Osteocyte (in vitro differentiated cells): ENCODE measurements at places on chromosomes 6 and 20.

DNA sequence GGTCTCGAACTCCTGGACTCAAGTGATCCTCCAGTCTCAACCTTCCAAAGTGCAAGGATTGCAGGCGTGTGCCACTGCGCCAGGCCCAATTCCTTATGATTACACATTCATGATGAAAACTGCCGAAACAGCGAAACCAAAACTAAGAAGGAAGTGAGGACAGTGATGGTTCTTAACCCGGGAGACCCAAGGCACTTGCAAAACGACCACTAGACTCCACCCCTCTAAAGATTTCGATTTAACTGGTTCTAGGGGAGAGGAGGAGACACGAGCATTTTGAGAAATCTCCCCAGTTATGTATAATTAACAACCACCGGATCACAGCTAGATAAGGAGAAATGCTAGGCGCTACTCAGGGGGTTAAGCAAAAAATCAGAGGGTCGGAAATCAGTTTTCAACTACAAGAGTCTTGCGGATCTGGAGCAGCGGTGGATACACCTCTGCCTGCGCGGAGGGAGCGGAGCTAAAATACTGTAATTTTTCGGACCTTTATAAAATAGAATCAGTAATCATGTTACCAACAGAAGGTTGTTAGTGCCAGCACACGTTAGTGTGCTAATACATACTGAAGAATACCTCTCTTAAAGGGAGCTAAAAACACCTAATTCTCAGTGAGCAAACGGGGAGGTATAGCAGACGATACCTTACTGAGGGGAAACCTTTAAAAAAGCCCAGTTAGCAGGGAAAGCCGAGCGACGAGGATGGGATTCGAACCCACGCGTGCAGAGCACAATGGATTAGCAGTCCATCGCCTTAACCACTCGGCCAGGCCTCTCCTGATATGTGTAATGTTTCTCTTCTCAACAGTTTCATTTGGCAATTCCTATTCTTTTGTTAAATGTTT is 60.0 kb upstream of the BTN3A2 start:
- DNase-seq: peak; percentile 89

- no peak for DNase-seq
Measured at GRCh38 chr6:66897576-66897975, 1190.5 kb upstream of the EYS start.

DNA sequence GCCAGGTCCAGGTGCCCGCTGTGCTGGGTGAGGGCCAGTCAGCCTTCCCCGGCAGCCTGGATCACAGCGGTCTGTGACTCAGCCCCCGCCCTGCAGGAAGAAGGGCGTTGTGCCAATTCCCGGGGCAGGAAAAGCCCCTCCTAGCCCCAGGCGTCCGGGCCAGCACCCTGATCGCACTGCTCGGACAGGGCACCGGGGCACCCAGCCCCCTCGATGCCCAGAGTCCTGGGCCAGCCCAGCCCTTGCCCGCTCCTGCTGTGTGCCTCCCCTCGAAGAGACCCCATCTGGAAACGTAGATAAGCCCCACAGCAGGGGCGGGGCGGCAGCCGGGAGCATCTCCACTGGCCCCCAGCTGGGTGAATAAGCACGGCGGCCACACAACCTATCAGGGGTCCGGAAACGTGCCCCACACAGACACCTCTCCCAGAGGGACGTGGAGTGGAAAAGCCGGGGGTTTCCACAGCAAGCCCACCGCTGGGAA is 9.9 kb downstream of the LAMA5 start:
- DNase-seq: no peak

- no peak for DNase-seq
Measured at GRCh38 chr20:15682690-15683089, 890.6 kb downstream of the KIF16B start.

GRCh38 chr6:128347123-128347522 is 173.3 kb downstream of the PTPRK start:
- no peak for DNase-seq

DNA sequence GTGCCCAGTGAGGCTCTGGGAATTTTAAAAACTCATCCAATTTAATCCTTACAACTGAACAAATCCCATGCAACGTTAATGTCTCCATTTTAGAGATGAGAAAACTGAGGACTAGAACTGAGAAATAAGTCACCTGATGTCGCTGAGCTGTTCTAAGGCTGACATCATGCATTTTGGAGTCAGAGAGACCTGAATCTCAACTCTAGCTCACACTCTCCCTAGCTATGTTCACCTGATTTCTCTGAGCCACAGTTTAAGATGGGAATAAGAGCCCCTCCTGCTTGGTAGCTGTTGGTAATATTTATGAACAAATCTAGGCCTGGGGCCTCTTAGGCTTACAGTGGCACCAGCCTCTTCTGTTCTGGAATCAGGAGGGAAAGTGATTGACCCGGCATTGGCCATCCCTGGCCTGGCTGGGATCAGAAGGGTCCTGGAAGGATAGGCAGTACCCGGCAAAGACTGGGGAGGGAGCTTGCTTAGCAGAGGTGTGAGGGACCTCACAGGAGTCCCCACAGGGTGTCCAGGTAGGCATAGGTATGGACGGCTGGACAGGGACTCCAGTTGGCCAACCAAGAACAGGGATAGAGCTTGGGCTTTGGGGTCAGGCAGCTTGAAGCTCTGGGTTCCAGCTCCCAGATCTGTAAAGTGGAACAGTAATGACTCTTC is 18.8 kb upstream of the CSNK2A1 start:
- no peak for DNase-seq

DNA sequence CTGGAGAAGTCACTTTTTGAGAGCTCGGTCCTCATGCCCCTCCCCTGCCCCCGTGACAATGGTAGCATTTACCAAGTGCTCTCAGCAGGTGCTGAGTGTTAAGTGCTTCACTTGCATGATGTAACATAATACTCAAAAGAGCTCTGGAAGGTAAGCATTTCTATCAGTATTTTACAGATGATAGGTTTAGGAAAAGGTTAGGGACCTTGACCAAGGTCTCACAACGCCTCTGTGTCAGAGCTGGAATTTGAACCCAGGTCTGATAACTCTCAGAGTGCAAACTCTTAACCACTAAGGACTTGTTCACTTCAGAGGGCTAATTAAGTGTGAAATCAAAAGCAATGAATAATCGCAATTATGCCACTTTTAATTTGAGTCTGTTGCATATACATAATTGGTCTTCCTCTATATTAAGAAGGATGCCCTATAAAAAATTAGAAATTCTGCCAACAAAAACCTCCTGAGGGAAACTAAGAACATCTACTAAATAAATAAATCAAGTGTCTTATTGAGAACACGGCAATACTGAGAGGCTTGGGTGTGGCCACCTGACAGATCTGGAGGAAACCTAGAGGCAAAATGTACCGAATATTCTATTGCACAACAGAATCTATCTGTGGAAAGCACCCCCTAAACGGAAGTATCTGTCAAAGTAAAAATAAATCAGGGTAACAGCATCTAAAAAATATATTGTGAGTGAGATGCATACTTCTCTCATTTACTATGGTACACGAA is 109.8 kb downstream of the BACH2 start:
- no peak for DNase-seq

- DNase-seq: no peak
Measured at GRCh38 chr20:42779216-42779615, 410.5 kb downstream of the PTPRT start.

DNA sequence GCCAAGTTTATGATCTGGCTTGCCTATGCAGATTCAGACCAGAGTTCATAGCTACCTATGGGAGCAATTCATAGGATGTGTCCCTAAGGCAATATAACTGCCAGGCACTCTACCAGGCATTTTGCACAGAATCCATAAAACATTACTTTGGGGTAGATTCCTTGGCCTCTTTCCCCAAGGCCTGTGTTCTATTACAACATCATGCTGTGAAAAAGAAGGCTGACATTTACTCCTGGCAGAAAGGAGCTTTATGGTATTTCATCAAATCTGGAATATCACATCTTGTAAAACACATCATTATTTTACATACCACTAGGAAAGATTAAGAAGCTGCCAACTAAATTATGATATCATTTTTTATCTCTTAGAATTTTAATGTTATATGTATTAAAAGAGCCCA is 287.0 kb upstream of the MARCKS start:
- DNase-seq: no peak

- DNase-seq: no peak
Measured at GRCh38 chr6:35046103-35046502, 95.0 kb downstream of the TCP11 start.

DNA sequence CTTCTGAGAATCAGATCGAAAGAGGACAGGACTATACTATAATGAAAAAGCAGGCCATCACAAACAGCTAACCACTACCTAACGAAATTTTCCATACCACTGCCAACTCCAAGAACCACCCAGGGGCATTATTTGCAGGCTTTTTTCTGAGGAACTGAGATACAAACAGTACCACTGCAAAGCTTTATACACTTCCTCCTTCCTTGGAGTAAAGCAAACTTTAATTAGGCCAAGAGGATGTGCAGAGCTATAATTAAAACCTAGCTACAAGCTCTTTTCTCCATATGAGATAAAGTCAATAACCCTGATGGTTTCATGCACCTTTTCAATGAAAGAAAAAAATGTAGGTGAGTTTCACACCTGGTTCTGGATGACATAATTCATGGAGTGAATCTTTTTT is 68.5 kb downstream of the ELOVL5 start:
- no peak for DNase-seq

DNA sequence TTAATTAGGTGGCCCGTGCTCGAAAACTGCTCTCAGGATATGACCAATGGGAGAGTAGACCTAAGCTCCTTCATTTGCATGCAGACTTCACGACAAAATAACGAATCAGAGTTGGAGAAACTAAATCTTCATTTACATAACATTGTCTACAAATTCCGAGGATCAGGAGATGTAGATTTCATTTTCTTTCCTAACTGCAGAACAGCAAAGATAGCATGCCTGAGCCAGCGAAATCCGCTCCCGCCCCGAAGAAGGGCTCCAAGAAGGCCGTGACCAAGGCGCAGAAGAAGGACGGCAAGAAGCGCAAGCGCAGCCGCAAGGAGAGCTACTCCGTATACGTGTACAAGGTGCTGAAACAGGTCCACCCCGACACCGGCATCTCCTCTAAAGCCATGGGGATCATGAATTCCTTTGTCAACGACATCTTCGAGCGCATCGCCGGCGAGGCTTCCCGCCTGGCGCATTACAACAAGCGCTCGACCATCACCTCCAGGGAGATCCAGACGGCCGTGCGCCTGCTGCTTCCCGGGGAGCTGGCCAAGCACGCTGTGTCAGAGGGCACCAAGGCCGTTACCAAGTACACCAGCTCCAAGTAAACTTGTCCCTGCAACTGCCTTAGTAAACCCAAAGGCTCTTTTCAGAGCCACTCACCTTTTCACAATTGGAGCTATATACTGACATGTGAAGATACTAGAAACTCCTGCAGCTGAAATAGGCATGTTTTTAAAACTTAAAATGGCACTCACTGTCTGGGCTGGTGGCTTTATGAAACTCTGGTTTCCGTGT is 96.5 kb downstream of the HFE start:
- DNase-seq: no peak

DNA sequence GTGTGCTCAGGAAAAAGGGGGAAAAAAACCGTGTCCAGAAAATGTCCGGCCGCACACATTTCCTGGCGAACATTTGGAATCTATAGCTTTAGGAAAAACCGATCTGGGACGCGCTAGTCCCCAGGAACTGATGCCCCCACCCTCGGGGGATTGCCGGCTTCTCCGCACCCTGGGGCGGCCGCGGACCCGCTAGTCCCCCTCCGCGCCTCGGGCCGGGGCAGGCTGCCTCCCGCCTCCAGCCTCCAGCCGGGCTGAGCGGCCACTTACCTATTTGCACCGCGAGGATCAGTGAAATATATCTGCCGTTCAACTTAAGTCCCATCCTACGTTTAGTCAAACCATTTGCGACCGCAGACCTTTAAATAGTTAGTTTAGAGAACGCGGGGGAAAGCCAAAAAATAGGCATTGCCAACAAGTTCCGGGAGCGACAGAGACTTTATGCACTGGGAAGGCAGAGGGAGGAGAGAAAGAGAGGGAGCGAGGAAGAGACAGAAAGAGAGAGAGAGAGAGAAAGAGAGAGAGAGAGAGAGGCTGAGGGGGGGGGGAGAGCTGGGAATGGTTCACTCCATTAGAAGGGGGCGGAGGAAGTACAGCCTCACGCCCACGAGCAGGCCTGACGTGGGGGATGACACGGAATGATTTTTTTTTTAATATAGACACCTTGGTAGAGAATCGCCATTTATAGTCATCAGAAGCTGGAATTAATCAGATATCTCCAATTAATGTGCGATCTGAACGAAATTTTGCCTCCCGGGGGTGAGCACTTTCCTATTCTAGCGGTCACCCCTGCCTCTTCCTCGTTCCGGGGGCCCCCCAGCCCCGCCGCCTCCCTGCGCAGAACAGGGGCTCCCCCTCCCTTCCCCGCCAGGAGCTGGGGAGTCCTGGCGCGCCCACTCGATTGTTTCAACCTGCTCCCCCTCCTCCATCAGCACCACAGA is at the start of gene NRN1:
Gene NRN1, minus strand, starts transcription at position 498 of the 938 bp plus-strand sequence. Its CDS starts 176 bp downstream, at position 322.
- no peak for DNase-seq

- DNase-seq: peak; percentile 78
Measured at GRCh38 chr20:25077610-25078169, 4.3 kb downstream of the VSX1 start.

DNA sequence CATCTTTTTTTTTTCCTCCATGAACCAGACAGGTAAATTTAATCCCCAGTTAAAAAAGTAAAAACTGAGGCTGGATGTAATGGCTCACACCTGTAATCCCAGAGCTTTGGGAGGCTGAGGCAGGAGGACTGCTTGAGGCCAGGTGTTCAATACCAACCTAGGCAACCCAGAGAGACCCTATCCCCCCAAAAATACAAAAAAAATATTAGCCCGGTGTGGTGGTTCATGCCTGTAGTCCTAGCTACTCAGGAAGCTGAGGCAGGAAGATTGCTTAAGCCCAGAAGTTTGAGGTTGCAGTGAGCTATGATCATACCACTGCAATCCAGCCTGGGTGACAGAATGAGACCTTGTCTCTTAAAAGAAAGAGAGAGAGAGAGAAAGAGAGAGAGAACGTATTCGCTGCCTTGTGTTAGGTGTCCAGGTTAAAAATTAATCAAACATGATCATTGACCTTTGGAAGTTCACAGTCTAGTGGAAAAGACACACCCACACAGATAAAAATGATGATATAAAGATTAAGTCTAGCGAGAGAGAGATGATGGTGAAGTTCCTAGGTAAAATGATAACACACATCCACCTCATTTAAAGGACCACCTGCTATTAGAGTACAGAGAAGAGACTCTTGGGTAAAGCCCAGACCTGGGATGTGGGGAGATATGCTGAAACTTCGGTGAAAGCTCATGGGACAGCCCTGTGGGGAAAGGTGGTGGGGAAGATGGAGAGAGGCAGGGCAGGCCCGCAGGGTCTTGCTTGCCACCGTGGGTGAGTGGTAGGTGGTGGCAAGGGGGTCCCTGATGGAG is 4.8 kb upstream of the NHSL1 start:
- DNase-seq: no peak

GRCh38 chr6:80725156-80725930 is 618.9 kb downstream of the BCKDHB start:
- DNase-seq: no peak

- DNase-seq: no peak
Measured at GRCh38 chr6:45073771-45074170, 254.4 kb upstream of the RUNX2 start.
